ENCODE measurements at places on chromosomes 13 and 19. TPM values are rescaled to one million over a fixed set of nuclear protein-coding genes. Genes with fewer than 3 reads are reported as not detected.

- no peak for DNase-seq
- no peak overlapping the region for H3K27ac ChIP-seq
- H3K4me1 ChIP-seq, result no peaks in the 10 kb centered on the region
- peaks cover 2% of the 10 kb centered on the region for H3K27me3 ChIP-seq
- no peaks in the 10 kb centered on the region for H3K36me3 ChIP-seq
- no peak overlapping the region for H3K4me3 ChIP-seq
Measured at GRCh38 chr13:86729206-86729605, 930.0 kb upstream of the SLITRK6 start.

The TUBB4A gene
- 6.8 TPM for total RNA-seq

The RFPL4A gene
- total RNA-seq, result not detected

The SHD gene
- 4.9 TPM for total RNA-seq

The PODNL1 gene
- total RNA-seq, result 0.48 TPM

- no peaks in the 10 kb centered on the region for H3K36me3 ChIP-seq
- H3K4me1 ChIP-seq, result peaks cover 12% of the 10 kb centered on the region
- no peak for DNase-seq
Measured at GRCh38 chr19:46196410-46197124, 33.0 kb upstream of the IGFL1 start.

The CLEC11A gene
- total RNA-seq, result 5.9 TPM

- peaks cover 12% of the 10 kb centered on the region for H3K4me1 ChIP-seq
- no peaks in the 10 kb centered on the region for H3K27me3 ChIP-seq
- peaks cover 11% of the 10 kb centered on the region for H3K36me3 ChIP-seq
Measured at GRCh38 chr19:38617283-38617763, 430 bp downstream of the MAP4K1 start.

DNA sequence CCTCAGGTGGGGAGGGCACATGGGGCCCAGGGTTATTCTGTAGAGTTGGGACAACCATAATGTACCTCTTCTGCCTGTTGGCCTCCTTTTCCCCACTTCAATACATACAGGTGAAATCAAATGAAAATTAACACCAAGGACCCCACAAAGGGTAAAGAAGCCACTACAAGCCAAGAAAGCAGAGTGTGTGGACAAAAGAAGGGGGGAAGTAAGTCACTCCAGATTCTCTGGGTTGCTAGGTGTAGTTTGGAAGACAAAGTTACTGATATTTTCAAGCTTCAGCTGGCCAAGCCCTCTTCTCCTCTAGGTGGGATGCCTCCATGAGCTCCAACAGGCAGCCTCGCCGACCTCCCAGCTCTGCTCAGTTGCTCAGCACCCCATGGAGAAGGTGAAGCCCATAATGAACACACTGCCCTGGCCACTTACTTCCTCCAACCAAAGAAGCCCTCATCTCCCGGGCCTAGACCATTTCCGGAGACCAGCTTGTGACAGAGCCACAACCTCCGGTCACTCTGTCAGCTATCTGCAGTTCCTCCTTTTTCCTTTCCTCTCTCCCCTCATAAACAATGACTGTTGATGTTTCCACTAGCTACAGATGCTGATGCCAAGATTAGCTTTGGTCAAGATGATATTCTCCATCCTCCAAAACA is 66.8 kb upstream of the MED4 start:
- H3K27ac ChIP-seq, result no peak overlapping the region
- no peak for DNase-seq
- H3K4me1 ChIP-seq, result no peaks in the 10 kb centered on the region
- H3K36me3 ChIP-seq, result no peaks in the 10 kb centered on the region
- H3K4me3 ChIP-seq, result no peak overlapping the region

GRCh38 chr13:20848944-20849343 is 53.6 kb downstream of the XPO4 start:
- no peaks in the 10 kb centered on the region for H3K27me3 ChIP-seq
- peaks cover 12% of the 10 kb centered on the region for H3K4me1 ChIP-seq
- no peak overlapping the region for H3K4me3 ChIP-seq
- no peak for DNase-seq

The ZSWIM9 gene
- total RNA-seq, result 6.7 TPM

- no peak for DNase-seq
- H3K36me3 ChIP-seq, result peaks cover 46% of the 10 kb centered on the region
- no peaks in the 10 kb centered on the region for H3K27me3 ChIP-seq
- H3K4me1 ChIP-seq, result peaks cover 40% of the 10 kb centered on the region
- peak overlapping the region; percentile 10 for H3K4me3 ChIP-seq
Measured at GRCh38 chr13:23652909-23653726, 82.9 kb downstream of the TNFRSF19 start.

The ZNF224 gene
- total RNA-seq, result 32.8 TPM

The EFNB2 gene
- total RNA-seq, result 48.6 TPM

The LGALS7B gene
- total RNA-seq, result not detected

- no peak for DNase-seq
- no peak overlapping the region for H3K4me3 ChIP-seq
- no peak overlapping the region for H3K27ac ChIP-seq
- no peaks in the 10 kb centered on the region for H3K36me3 ChIP-seq
- H3K4me1 ChIP-seq, result peaks cover 27% of the 10 kb centered on the region
- no peaks in the 10 kb centered on the region for H3K27me3 ChIP-seq
Measured at GRCh38 chr13:26262156-26262555, 8.2 kb downstream of the CDK8 start.

The ZNF701 gene
- 29.1 TPM for total RNA-seq

DNA sequence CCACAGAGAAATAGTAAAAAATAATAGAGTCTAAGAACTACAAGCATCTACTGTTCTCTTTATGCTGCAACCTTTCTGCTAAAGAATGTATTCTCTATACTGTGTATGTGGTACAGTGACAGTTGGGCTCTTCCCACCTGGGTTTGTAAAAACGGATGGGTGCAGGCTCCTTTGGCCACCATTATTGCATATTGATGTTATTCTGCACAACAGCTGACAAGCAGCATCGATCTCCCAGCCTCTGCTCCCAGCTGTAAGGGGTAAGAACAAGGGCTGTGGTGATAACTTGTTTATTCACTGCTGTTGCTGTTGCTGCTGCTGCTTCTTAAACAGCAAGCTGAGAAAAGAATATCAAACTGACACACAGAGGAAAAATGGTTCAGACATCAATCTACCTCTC is 56.1 kb downstream of the KCNRG start:
- no peak overlapping the region for H3K4me3 ChIP-seq
- peaks cover 25% of the 10 kb centered on the region for H3K36me3 ChIP-seq
- peaks cover 19% of the 10 kb centered on the region for H3K4me1 ChIP-seq
- peak overlapping the region; percentile 22 for H3K27ac ChIP-seq
- DNase-seq, result no peak
- H3K27me3 ChIP-seq, result no peaks in the 10 kb centered on the region

- no peak overlapping the region for H3K4me3 ChIP-seq
- H3K4me1 ChIP-seq, result peaks cover 26% of the 10 kb centered on the region
- no peaks in the 10 kb centered on the region for H3K36me3 ChIP-seq
- DNase-seq, result no peak
Measured at GRCh38 chr13:33931397-33932311, 113.7 kb downstream of the RFC3 start.

- no peaks in the 10 kb centered on the region for H3K4me1 ChIP-seq
- no peak overlapping the region for H3K4me3 ChIP-seq
- no peaks in the 10 kb centered on the region for H3K36me3 ChIP-seq
- H3K27ac ChIP-seq, result no peak overlapping the region
- no peak for DNase-seq
Measured at GRCh38 chr19:33254245-33254824, 28.7 kb upstream of the SLC7A10 start.

- no peaks in the 10 kb centered on the region for H3K27me3 ChIP-seq
- peaks cover 6% of the 10 kb centered on the region for H3K4me1 ChIP-seq
- no peak overlapping the region for H3K4me3 ChIP-seq
- DNase-seq, result no peak
- peaks cover 15% of the 10 kb centered on the region for H3K36me3 ChIP-seq
- no peak overlapping the region for H3K27ac ChIP-seq
Measured at GRCh38 chr13:31234729-31235128, 35.0 kb downstream of the B3GLCT start.

The TTC9B gene
- total RNA-seq, result 0.48 TPM

The HAUS5 gene
- total RNA-seq, result 42.6 TPM

- peaks cover 34% of the 10 kb centered on the region for H3K27me3 ChIP-seq
- no peak overlapping the region for H3K27ac ChIP-seq
- no peaks in the 10 kb centered on the region for H3K36me3 ChIP-seq
- H3K4me1 ChIP-seq, result no peaks in the 10 kb centered on the region
Measured at GRCh38 chr13:25291691-25292090, 4.4 kb upstream of the MTMR6 start.

- H3K27me3 ChIP-seq, result peaks cover 22% of the 10 kb centered on the region
- H3K36me3 ChIP-seq, result no peaks in the 10 kb centered on the region
- no peak for DNase-seq
- peaks cover 13% of the 10 kb centered on the region for H3K4me1 ChIP-seq
Measured at GRCh38 chr19:17946965-17947784, 14.4 kb downstream of the CCDC124 start.

GRCh38 chr13:45352031-45352430 is 11.0 kb upstream of the TPT1 start:
- no peaks in the 10 kb centered on the region for H3K4me1 ChIP-seq
- no peaks in the 10 kb centered on the region for H3K27me3 ChIP-seq
- H3K27ac ChIP-seq, result no peak overlapping the region
- H3K36me3 ChIP-seq, result peaks cover 28% of the 10 kb centered on the region
- H3K4me3 ChIP-seq, result no peak overlapping the region

DNA sequence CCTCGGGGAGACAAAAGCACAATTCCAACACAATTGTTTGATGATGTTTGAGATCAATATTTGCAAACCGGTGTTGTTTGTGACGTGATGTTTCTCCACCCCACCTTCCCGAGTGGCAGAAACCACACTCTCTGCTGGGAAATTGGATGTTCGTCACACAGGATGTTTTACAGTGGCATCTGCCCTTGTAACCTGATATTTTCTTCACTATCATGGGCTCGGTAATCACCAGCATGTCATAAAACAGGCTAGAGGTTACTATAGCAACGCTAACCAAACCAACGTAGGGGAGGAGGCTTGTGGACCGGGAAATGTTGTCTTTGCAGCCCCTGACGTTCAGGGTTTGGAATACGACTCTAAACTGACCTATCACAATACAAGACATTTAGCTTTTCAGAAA is 454.5 kb downstream of the IRS2 start:
- no peak overlapping the region for H3K27ac ChIP-seq
- H3K4me3 ChIP-seq, result no peak overlapping the region
- peaks cover 9% of the 10 kb centered on the region for H3K4me1 ChIP-seq
- no peak for DNase-seq

GRCh38 chr19:19259741-19260140 is 13.4 kb downstream of the TM6SF2 start:
- DNase-seq, result no peak
- H3K27ac ChIP-seq, result no peak overlapping the region
- H3K4me3 ChIP-seq, result peak overlapping the region; percentile 51

GRCh38 chr13:108352599-108352998 is 83.1 kb downstream of the TNFSF13B start:
- H3K27ac ChIP-seq, result no peak overlapping the region
